ENCODE measurements at places on chromosomes 16 and 17. TPM values are rescaled to one million over a fixed set of nuclear protein-coding genes. Genes with fewer than 3 reads are reported as not detected.

DNA sequence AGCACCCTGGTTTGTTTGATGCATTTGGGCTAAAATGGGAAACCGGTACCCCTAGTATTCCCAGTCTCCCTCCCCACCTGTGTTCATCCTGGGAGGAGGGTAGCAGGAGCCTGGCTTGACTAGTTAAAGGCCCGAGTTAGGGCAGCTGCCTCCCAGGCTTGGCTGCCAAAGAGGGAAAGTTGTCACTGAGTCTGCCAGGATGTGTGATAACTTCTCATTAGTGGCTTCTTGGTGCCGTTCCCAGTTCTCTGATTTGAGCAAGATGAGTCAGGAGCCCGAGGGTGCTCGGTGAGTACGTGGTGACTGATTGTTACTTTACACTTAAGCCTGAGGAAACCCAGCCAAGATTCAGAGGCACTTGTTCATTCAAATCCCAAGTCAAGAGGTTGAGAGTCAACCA is 2.5 kb downstream of the KRT32 start:
- H3K27me3 ChIP-seq = no peaks in the 10 kb centered on the region
- peaks cover 19% of the 10 kb centered on the region for H3K4me1 ChIP-seq
- H3K27ac ChIP-seq = no peak overlapping the region
- H3K4me3 ChIP-seq = no peak overlapping the region
- no peaks in the 10 kb centered on the region for H3K36me3 ChIP-seq

DNA sequence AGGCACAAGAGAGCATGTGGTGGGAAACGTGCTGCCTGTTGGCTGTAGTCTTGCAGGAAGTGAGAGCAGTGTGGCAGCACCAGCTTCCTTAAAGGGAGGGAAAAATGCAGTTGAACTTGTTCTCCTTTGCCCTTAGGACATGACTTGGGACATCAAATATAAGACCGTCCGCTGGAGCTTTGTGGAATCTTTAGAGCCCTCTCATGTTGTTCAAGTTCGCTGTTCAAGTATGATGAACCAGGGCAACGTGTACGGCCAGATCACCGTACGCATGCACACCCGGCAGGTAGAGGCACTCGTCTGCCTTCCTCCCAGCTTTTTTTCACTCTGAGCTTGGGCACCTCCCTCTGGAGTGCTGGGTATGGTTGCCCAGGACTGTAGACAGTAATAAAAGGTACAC is 23.3 kb downstream of the GPR179 start:
- H3K4me3 ChIP-seq = no peak overlapping the region
- H3K4me1 ChIP-seq = no peaks in the 10 kb centered on the region
- DNase-seq = no peak
- H3K27ac ChIP-seq = no peak overlapping the region

The C16orf86 gene
- total RNA-seq = 6.2 TPM

GRCh38 chr16:58661199-58661830 is 23.3 kb downstream of the SLC38A7 start:
- H3K27ac ChIP-seq = no peak overlapping the region
- H3K4me1 ChIP-seq = peaks cover 4% of the 10 kb centered on the region
- DNase-seq = peak; percentile 96
- no peak overlapping the region for H3K4me3 ChIP-seq

DNA sequence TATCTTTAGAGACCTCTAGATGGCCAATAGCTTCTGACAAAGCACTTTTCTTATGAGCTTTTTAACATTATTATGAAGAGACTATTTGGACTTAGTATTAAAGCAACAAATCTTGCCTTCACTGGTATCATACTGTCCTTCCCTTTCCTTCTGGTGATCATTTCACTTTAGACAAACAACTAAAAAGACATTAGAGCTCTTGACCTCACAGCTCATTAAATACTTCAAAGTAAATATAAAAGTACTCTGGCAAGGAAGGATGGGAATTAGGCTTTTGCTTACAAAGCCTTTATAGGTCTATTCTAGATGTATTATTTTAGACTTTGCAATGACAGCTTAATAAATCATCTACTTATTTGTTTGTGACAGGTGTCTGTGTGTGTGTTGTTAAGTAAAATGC is 11.1 kb downstream of the STXBP4 start:
- no peaks in the 10 kb centered on the region for H3K27me3 ChIP-seq
- DNase-seq = no peak
- H3K4me3 ChIP-seq = no peak overlapping the region
- no peaks in the 10 kb centered on the region for H3K36me3 ChIP-seq

DNA sequence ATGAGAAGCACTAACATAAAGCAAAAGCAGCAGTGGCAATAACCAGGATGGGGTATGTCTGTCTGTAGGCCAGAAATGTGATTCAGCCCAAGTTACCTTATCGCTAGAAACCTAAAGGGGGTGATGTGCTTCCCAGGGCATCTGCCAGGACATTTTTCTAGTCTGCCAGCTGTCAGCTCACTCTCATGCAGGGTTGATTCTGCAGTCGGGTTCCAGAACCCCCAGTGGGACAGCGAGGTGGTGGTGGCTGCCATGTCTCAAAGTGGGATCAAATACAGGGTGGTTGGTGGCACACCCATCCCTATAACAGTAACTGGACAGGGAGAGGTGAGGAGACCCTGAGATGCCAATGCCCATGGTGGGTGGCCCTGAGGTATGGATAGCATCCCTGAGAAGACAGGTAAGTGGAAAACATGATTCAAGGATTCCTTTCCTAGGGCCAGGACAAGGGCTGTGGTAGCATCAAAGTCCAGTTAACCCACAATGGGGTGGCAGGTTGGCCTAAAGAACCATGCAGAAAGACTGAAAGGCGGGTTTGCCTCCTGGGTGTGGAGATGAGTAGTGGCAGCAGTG is 84.3 kb downstream of the TNFRSF13B start:
- H3K27ac ChIP-seq = no peak overlapping the region
- H3K4me1 ChIP-seq = no peaks in the 10 kb centered on the region
- no peaks in the 10 kb centered on the region for H3K27me3 ChIP-seq
- H3K4me3 ChIP-seq = no peak overlapping the region

The BAIAP3 gene
- total RNA-seq = 0.29 TPM

GRCh38 chr16:72877374-72878028 is 170.4 kb downstream of the ZFHX3 start:
- no peaks in the 10 kb centered on the region for H3K27me3 ChIP-seq
- peak overlapping the region; percentile 24 for H3K4me3 ChIP-seq
- peak overlapping the region; percentile 95 for H3K27ac ChIP-seq
- H3K36me3 ChIP-seq = no peaks in the 10 kb centered on the region

GRCh38 chr16:3046641-3047386 is 453 bp downstream of the MMP25 start:
- H3K27me3 ChIP-seq = peaks cover 70% of the 10 kb centered on the region
- H3K4me1 ChIP-seq = no peaks in the 10 kb centered on the region
- H3K4me3 ChIP-seq = no peak overlapping the region
- H3K27ac ChIP-seq = no peak overlapping the region
- no peaks in the 10 kb centered on the region for H3K36me3 ChIP-seq

The BORCS6 gene
- total RNA-seq = 9.4 TPM

GRCh38 chr16:21663889-21664647 is at the start of gene OTOA:
Gene OTOA, plus strand, starts transcription at chr16:21663968. Its CDS starts 14,547 bp downstream, at chr16:21678515.
- H3K36me3 ChIP-seq = no peaks in the 10 kb centered on the region
- H3K27ac ChIP-seq = no peak within 1 kb of the TSS
- DNase-seq = peak; percentile 86
- H3K4me1 ChIP-seq = no peaks in the 10 kb centered on the region
- H3K4me3 ChIP-seq = no peak within 1 kb of the TSS

- no peaks in the 10 kb centered on the region for H3K27me3 ChIP-seq
- no peak overlapping the region for H3K4me3 ChIP-seq
- peak overlapping the region; percentile 99 for H3K27ac ChIP-seq
- H3K4me1 ChIP-seq = peaks cover 40% of the 10 kb centered on the region
- peak; percentile 89 for DNase-seq
These were observed 59.0 kb downstream of the ANKFY1 start for GRCh38 chr17:4204710-4205173.

- no peak overlapping the region for H3K4me3 ChIP-seq
- no peaks in the 10 kb centered on the region for H3K27me3 ChIP-seq
- DNase-seq = no peak
- peaks cover 27% of the 10 kb centered on the region for H3K36me3 ChIP-seq
- no peak overlapping the region for H3K27ac ChIP-seq
These were observed 34.6 kb downstream of the AP2B1 start for GRCh38 chr17:35621768-35622167.

GRCh38 chr16:83343935-83344366 is 463.8 kb upstream of the HSBP1 start:
- peaks cover 15% of the 10 kb centered on the region for H3K4me1 ChIP-seq
- H3K4me3 ChIP-seq = peak overlapping the region; percentile 36
- peak overlapping the region; percentile 84 for H3K27ac ChIP-seq
- DNase-seq = peak; percentile 86

The CD300H gene
- total RNA-seq = not detected

DNA sequence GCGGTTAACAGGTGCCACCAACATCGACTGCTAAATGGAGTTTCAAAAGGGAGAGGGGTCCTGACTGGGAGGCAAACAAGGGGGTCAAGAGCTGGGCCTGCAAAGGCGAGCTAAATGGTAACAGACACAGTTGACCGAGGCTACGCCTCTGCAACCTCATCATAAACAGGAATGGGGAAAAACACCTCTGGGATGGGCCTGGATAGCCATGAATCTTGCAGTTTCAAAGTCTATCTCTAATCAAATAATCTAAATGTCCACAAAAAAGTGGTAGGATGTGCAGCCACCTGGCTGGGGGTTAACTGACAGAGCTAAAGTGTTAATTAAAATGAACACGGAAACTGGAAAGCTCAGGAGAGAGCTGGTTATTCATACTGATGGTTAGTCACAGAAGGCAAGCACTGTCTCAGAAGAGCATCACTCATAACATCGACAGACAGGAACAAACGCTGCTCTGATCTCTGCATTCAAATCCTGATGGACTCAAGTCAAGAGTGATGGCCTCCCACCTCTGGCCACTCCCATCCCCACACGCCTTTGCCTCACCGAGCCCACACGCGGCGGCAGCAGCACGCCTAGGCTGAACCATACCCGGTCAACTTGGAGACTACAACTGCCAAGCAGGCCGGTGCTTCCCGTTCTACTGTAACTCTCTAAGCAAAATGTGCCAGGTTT is 56.3 kb downstream of the CREBBP start:
- no peak for DNase-seq
- H3K36me3 ChIP-seq = peaks cover 6% of the 10 kb centered on the region
- H3K4me3 ChIP-seq = no peak overlapping the region
- peaks cover 57% of the 10 kb centered on the region for H3K4me1 ChIP-seq

- no peaks in the 10 kb centered on the region for H3K4me1 ChIP-seq
- H3K4me3 ChIP-seq = no peak overlapping the region
- no peaks in the 10 kb centered on the region for H3K36me3 ChIP-seq
These were observed 92.2 kb upstream of the CDH11 start for GRCh38 chr16:65213866-65214595.

- H3K27me3 ChIP-seq = no peaks in the 10 kb centered on the region
- H3K4me1 ChIP-seq = peaks cover 4% of the 10 kb centered on the region
- peak; percentile 14 for DNase-seq
- no peak overlapping the region for H3K4me3 ChIP-seq
- no peak overlapping the region for H3K27ac ChIP-seq
These were observed 7.2 kb upstream of the MYCBPAP start for GRCh38 chr17:50501054-50501453.

Data from osteoblast (primary cell).